ENCODE measurements at places on chromosomes 12 and 14. TPM values are rescaled to one million over a fixed set of nuclear protein-coding genes. Genes with fewer than 3 reads are reported as not detected.

- DNase-seq, result no peak
Observed at GRCh38 chr14:49306152-49306751, 279.9 kb downstream of the RPS29 start.

GPR84 gene
- 2.3 TPM for total RNA-seq

POTEM gene
- total RNA-seq, result not detected

IGF1 gene
- 415 TPM for total RNA-seq

DNA sequence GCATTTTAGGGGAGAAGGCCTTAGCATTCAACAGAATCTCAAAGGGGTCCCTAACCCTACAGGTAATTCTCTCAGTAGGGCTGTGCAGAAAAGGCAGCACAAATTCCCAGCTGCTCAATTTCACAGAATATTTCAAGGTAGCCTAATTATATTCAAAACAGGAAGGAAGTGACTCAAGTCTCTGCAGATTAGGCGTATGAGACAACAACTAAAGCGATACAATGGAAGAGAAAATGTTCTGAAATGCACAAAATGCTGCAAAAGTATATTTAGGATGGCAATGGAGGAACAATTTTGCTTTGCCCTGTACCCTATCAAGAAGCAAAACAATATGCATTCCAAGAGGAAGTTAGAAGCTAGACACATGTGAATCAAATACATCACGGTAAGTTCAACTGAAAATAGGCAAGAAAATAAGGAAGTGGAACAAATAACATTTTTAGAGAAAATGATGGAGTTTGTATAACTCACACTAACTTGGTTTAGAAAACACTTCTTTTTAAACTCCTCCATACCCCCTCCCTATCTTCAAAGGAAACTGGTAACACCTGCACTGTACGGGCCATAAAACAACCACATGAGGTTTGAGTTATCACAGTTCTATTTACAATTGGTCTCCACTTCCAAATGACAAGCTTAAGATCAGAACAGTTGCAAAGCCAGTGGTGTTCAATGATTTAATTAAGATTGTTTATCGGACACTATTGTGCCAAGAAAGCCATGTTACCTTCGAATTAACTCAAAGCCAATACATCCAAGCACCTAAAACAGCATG, 1.6 kb downstream of the GIT2 start:
- no peak for DNase-seq

GRCh38 chr14:90678420-90678819, 137.8 kb downstream of the TTC7B start:
- no peak for DNase-seq
